NCI-H2107 (cell line): ENCODE measurements at places on chromosomes 7 and 10.

DNA sequence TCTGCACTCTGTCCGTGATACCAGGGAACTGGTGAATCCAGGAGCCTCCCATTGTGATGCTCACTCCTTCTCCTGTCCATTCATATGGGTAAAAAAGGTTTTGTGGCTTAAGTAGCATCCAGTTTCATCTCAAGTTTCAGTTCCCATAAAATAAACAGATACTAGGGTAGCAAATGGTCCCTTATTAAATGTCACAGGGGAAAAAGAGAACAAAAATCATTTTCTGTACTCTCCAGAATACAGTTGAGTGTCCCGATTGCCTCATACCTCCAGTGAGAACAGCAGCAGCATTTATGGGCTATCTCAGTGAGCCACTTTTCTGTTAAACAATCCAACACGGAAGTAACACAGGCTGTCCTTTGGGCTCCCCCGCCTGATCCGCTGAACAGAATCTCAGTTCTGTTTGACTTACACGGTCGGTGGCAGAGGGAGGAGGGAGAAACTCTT is 179.6 kb downstream of the CELF2 start:
- DNase-seq, result no peak

DNA sequence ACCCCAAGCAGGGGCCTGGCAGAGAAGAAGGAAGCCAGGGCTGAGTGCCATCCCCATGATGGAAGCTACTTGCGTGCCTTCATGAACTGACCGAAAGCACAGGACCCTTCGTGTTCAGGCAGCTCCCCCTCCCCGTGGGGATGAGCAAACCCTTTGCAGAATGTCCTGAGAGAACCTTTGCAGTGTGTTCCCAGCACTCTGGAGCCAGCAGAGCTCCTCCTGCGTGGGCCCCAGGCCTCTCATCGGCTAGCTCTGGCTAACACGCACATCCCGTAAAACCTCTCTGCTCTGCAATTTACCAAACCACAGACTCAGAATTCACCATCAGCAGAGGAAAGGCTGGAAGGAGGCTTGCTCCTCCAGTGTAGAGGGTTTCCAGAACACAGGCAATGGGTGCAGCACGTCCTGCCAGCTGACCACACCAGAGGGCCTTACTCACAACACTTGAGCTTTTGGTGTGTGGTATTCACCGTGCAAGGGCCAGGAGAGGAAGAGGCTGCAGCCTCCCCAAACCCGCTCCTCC is 3.1 kb downstream of the SH3PXD2A start:
- DNase-seq, result no peak

DNA sequence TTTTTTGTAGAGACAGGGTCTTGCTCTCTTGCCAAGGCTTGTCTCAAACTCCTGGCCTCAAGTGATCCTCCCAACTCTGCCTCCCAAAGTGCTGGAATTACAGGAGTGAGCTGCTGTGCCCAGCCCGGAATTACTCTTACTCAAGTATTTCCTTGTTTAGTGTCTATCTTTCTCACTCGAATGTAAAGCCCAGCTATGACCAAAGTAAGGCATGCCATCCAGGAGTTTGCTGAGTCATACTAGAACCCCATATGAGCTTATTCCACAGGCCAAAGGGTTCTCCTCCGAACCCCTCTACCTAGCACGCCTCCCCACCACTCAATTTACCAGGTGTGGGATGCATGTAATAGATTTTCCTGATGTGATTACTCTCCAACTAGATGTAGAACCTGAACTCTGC is 166.6 kb upstream of the AUTS2 start:
- DNase-seq, result no peak

- DNase-seq, result no peak
Observed at GRCh38 chr7:129009437-129009836, 45.5 kb downstream of the TNPO3 start.

DNA sequence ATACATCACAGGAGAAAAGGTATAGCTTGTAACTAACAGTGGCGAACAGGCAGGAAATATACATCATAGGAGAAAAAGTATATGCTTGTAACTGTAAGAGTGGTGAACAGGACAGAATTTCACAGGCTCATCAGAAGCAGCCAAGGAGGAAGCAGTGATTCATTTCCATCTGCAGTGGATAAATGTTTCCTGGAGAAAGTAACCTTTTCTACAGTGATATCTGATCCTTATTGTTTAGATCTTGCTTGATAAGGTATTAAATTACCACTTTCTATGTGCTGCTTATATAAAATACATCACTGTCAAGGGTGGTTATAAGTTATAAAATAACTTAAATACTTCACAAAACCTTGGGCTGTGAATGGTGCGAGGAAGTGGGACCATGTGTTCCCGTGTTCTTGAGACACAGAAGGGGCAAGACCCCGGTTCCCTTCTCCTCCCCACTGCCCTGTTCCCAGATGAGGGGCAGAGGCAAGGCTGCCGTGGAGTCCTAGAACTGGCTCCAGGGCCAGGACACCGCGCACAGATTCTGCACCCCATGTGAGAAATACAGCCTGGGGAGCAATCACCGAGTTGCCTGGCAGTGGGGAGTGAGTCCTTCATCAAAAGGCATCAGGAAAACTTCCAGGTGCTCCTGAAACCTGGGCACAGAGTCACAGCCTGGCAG is 135.2 kb downstream of the DIP2C start:
- no peak for DNase-seq

DNA sequence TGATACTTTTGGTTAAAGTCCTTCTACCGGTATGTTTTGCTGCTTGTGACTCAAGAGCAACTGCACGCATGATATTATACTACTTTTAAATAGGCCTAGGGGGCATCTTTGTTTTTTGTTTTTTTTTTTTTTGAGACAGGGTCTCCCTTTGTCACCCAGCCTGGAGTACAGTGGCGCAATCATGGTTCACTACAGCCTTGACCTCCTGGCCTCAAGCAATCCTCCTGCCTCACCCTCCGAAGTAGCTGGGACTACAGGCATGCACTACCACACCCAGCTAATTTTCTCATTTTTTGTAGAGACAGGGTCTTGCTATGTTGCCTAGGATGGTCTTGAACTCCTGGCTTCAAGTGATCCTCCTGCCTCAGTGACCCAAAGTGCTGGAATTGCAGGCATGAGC is 80.2 kb downstream of the ZMYND11 start:
- no peak for DNase-seq

- DNase-seq, result no peak
Observed at GRCh38 chr7:150400788-150401423, 21.8 kb downstream of the ZNF775 start.

- no peak for DNase-seq
Observed at GRCh38 chr10:76209135-76209534, 777.7 kb downstream of the LRMDA start.

GRCh38 chr10:124196659-124197058 is 103.3 kb upstream of the CHST15 start:
- DNase-seq, result no peak

DNA sequence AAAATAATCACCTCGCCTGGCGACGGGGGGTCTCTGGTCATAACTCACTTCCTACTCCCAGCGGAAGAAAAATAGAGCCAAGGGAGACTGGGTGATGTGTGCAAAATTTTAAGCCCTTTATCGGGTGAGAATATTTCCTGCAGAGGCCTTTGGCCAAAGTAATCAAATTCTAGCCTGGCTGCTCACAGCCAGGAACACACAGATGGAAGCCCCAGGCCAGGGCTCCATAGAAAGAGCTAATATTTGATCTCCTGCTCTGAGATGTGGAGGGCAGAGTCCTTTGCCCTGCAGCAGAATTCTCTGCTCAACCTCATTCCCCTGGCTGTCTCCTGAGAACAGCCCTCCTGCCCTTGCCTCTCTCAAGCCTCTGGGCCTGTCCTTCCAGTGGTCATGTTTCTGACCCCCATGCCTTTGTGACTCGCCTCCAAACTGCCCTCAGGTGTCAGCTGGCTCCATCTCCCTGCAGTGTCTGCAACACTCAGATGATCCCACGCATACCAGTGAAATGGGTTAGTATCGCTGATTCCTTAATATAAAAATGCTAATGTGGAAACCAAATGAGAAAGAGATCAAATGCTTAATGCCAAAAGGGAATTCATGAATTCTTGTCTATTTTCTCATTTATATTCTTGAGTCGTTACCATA is 34.5 kb downstream of the FRMD4A start:
- DNase-seq, result no peak

DNA sequence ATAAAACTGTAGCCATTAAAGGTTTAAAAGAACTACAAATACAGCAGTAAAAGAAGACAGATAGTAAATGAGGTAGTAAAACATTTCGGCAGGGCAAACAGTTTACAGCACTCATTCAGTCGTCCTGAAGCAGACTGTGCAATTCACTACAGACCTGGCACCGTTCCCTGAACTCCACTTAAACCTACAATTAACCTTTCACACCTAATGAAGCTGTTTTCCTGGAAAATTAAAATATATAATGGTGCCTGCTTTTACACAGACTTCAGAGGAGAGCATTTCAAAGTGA is 335.3 kb downstream of the GFRA1 start:
- no peak for DNase-seq

DNA sequence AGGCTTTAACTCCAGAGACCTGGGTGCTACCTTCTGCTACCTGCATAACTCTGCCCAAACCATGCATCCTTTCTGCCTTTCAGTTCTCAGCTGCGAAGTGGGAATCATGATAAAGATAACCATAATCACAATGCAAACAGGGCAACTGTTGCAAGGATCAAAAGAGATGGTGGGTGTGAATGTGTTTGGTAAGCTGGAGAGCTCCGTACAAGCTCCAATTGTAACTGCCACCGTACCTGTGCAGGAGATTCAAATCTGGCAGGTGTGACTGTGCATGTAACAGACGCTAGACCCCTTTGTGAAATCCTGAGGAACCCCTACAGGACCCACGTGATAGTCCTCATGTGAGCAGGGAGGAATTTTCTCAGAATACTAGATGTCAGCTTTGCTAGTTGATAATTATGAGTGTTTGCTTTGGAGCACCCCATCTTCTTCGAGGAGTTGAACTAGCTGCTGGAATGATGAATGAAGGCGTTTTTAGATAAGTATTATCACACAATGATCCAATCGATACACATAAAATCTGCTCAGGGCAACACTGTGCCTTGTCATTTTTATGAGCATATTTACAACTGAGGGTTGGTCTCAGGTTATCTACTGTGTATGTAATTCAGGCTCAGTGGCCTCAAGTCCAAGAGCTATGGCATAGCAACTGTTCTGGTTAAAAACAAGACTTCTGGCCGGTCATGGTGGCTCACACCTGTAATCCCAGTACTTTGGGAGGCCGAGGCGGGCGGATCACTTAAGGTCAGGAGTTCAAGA is 15.4 kb upstream of the FRAT2 start:
- no peak for DNase-seq

DNA sequence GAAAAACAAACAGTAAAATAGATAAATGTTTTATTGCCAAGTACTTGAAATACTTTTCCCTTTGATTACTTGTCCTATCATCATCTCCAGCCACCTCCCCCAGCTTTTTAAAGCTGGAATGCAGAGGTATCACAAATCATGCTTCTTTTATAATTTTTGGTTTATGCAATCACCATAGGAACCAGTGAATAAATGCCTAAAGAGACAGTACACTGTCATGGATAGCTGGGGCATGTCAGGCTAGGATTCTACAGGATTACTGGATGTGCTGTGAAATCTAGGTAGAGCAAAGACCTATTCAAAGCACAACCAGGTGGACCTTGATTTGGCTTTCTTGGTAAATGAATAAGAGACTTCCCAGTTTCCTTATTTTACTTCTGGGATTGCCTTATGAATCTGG is 158.6 kb downstream of the ELAPOR2 start:
- no peak for DNase-seq

DNA sequence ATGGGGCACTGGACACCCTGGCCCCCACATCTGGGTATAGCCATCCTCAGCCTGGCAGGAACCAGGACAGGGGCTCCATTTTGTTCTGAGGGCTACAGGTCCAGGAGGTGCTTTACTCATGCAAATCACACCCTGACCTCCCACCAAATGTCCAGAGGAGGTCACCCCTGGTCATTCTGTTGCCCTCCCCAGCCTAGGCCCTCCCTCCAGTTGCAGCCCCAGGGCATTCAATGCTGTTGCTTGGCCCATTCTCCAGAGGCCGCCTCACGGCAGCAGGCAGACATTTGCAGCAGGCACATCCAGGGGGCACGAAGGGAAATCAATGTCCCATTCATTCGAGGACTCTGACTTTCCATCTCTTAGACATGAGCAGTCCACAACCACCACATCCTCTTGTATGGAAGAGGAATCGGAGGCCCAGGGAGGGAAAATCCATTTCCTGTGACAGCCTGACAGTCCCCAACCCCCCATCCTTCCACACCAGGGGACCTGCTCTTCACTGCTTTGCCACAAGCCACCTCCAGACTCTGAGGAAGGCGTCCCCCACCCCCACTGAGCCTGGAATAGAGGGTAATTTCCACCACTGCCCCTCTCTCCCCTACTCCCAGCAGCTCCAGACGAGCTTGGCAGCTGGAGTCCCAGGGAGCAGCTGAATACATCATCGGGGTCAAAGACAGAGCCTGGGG is 76.2 kb upstream of the UNC5B start:
- DNase-seq, result no peak

GRCh38 chr7:158023157-158023556 is 564.5 kb downstream of the PTPRN2 start:
- DNase-seq, result no peak

DNA sequence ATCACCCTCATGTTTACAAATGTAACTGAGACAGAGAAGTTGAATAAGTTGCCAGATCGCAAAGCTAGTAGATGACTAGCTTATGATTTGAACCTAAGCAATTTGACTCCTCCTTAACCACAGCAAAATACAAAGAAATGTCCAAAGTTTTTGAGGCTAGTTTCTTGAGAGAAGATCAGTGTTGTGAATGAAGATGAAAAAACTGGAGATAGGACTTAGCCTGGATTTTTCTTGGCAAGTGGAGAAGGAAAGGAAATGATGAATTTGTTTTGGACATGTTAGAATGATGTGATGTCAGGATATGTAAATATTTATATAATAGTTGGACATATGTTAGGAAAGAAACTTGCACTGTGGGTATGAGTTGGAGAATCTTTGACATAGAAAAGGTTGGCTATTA is 149.8 kb downstream of the LSMEM1 start:
- DNase-seq, result no peak

DNA sequence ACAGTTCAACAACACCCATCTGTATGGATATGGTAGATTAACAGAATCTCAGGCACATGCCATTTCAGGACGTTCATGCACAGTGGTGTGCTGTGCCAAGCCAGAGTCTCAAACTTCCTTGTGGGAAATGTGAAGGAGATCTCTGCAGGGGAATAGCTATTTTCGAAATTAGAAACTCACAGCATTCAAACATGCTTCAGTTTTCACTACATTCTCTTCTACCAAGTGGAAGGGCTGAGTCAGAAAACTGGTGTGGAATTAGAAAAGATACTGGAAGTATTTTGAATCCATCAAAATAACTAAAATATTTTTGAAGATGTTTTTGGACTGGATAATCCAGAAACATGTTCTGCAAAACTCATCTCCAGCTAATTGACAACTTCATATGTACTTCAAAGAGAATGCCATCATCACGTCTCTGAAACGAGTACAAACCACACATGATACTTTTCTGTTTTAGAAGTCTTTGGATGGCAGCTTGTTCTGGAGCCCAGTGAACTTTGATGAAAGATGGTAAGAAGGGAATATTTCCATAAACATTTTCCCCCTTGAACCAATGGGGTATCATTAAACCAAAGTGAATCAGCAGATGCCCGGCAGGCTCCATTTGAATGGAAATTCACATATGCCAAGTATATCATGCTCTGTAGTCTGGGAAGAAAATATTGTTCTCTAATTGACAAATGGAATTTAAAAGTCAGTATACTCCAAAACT is 616.3 kb upstream of the IGFBP3 start:
- no peak for DNase-seq
